ENCODE measurements at places on chromosomes 5 and 9.

GRCh38 chr9:6433410-6433809 is 20.4 kb downstream of the UHRF2 start:
- DNase-seq, result no peak

DNA sequence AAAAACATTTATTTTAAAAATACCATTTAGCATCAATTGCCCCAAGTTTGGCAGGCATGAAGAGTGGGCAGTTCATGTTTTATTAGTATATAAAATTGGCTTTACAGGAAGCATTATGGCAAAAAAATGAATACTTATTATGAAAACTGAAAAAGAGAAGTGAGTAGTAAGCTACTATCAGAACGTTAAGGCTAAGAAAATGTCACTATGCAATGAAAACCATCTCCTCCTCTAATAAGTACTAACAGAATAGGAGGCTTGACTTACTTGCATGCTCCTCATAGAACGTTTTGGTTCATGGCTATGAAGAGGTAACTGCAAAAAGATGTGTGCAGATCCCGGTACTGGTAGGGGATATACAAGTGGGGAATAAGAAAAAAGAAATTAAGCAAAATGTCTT is 23.6 kb downstream of the TICAM2 start:
- no peak for DNase-seq

- no peak for DNase-seq
Measured at GRCh38 chr5:107418071-107418470, 252.7 kb downstream of the EFNA5 start.

GRCh38 chr5:136998854-136999357 is 500.2 kb downstream of the SPOCK1 start:
- no peak for DNase-seq

GRCh38 chr9:130936285-130937117 is 2.5 kb downstream of the FIBCD1 start:
- no peak for DNase-seq

- no peak for DNase-seq
Measured at GRCh38 chr9:112443636-112444035, 43.0 kb upstream of the KIAA1958 start.

GRCh38 chr5:93331241-93331640 is 249.8 kb downstream of the NR2F1-AS1 start:
- no peak for DNase-seq
